ENCODE measurements at places on chromosomes 7 and 10.
A peak's percentile ranks its signal among the peaks of the same experiment; 100 is the strongest.

DNA sequence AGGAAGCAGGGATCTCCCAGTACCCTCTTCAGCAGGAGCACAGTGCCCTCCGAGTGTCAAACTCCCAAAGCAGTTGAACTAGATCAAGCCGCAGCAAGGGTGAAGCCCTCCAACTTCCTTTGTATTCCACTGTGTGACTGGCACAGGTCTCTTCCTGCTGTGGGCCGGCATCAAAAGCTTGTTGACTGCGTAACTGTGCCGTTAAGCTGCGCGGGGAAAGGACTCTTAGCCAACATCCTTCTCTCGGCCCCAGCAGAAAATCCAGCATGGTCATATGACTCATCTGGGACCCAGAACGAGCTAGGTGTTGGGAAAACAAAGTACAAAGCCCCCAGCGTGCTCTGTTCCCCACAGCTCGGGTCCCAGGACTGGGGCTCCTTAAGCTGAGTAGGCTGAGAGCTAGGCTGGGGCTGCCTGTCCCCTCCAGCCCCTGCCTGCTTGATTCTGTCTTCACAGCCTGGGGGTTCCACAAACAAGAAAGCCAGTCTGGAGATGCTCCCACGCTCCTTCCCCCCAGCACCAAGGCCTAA lies 52.2 kb downstream of the COL17A1 start:
- no peak for DNase-seq

DNA sequence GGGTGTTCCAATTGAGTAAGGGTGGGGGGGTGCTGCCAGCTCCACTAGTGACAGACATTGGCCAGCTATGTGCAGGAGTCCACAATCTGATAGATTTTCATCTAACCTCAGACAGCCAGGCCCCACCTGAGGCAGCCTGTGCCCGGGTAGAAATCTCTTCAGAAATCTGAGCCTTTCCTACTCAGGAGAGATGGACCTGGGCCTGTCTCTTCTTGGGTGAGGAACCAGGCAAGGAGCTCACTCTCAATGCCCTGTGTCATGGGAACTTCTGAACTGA lies 86.9 kb downstream of the UBE2H start:
- DNase-seq: no peak

- no peak for DNase-seq
These were observed 78.0 kb downstream of the WDR11 start for GRCh38 chr10:120929166-120929565.

DNA sequence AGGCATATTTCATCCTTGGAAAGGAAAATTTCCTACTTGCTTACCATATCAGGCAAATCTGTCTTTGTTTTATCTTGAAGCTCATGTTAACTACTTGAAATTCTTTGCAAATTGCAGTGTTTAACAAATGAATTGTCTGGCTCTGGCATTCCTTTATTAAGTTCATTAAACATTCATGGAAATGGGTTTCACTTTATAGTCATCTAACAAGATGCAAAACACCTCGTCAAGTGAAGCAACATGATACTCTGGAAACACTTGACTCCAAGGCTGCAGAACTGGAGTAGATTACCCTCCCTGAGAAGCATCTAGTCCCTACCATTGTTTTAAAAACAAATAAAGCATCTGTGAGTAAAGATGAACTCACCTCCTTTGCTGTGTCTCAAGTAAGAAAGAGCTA lies 1086.9 kb downstream of the NRG3 start:
- no peak for DNase-seq

- DNase-seq: no peak
These were observed 24.0 kb upstream of the GPNMB start for GRCh38 chr7:23222439-23223030.

DNA sequence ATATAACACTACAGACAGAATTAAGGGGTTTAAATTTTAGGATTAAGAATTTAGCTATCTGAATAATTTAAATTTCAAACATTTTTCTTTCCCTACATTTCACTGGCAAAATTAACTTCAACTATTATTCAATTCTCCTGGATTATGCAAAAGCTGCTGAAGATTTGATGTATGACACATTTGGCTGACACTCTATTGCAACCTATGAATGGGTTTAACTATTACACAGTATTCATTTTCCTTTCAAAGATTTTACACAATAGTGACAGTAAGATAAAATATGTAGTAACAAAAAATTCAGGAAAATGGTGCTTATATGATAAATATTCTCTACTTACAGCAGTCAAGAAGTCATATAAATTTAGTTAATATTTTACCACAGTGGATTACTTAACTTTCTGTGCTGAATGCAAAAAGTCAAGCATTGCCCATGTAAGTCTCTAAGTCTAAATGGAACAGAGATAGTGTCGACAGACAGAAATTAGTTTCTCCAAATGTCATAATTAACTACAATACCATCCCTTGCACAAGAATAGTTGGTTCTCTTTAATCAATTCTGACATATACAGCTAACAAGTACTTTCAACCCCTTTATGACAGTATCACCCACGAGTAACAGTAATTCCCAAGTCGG lies 194.1 kb upstream of the FRMD4A start:
- no peak for DNase-seq

DNA sequence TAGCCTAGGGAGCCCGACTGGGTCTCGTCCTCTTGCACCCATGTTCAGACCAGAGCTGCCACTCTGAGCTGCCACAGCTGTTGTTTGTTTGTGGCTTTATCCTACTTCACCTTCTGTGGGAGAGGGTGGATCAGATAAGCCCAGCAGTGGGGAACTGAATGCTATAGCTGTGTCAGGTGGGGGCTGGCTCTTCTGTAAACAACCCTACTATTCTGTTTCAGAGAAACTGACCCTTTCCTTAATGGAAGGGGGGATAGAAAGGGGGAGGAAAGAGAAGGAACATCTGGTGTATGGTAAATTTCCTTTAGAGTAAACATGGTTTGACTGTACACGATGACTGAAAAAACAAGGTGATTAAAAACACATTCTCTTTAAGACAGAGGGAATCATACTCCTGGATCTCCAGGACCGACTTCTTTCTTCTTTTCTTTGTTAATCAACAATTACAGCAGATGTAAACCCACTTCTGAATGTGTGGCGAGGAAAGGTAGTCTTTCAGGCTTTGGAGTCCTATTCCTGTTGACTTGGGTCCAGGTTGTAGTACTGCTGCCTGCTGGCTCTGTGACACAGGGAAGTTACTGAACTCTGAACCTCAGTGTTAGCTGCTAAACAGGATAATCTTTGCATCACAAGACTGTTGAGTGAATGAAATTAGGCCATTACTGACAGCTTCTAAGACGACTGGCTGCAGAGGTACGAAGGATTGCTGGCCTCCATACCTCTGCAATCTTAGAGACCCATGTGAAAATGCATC lies 6.0 kb downstream of the PRXL2A start:
- DNase-seq: no peak

- no peak for DNase-seq
These were observed 14.2 kb downstream of the MTURN start for GRCh38 chr7:30148951-30149459.

- no peak for DNase-seq
These were observed 376.9 kb downstream of the CALN1 start for GRCh38 chr7:72035266-72035665.

GRCh38 chr7:93720106-93720505 lies 145.6 kb upstream of the CALCR start:
- no peak for DNase-seq

DNA sequence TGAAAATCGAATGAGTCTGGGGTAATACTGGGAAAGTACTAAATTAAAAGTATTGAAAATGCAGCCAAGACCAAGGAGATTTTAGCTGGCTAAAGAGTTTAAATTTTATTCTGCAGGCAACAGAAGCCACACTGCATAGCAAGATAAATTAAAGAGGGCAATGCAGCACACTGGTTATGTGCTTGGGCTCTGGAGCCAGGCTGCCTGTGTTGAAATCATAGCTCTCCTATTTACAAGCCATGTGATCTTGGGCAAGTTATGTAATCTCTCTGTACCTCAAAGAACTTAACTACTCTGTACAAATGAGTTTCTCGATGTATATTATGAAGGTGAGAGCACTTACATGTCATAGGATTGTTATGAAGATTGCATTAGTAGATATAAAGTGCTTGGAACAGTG lies 9.9 kb downstream of the SLC25A13 start:
- DNase-seq: peak; percentile 44

DNA sequence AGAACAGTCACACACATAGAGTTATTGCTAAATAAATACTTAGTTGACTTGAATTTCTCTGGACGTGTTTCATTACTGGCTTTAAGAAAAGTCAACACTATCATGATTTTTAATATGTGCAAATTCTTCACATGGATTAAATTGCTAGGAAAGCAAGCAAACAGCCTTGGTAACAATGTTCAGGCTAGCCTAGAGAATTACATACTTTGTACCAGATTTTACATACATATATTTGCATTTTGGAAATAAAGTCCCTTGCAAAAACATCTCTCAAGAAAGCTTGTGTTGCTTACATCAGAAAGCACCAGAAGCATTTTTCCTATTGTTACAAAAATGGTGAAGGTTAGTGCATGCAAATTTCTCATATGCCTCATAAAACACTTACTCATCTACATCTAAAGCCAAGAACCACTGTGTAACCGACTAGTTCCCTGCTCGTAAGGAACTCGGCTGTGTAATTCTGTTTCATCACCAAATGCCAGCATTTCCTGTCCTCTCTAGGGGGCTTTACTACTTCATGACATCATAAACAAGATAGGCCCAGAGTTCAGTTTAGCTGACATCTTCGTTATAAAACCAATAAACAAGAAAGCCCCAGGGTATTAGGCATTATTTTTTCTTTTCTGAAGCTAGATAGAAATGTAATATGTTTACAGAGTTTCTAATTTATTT lies 87.8 kb downstream of the CFAP58 start:
- peak; percentile 98 for DNase-seq

GRCh38 chr7:113402482-113402881 lies 284.1 kb upstream of the SMIM30 start:
- DNase-seq: no peak

DNA sequence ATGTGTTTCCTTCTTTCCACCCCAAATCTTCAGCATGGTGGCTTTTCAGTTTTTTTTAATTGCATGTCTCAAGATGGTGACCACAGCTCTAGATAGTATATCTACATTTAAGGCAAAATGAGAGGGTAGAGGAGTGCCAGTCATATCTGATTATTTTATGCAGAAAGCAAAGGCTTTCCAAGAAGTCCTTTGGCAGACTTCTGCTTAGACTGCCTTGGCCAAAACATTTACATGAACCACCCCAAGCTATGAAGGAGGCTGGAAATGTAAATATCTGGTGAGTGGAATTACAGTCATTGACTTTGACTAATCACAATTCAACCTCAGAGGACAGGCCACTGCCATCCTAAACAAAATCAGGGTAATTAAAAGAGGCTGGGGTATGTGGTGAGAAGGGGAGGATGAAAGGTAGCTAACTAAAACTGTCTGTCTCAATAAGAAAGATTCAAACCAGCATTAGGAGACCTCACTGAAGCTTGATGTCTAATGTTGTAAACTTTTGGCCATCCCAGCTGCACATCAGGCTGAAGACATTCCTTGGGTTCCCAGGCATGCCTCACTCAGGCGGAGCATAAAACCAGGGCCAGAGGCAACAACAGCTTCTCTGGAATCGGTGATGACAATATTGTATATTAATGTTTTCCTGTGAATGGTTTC lies 53.4 kb downstream of the PPP1R3C start:
- no peak for DNase-seq

DNA sequence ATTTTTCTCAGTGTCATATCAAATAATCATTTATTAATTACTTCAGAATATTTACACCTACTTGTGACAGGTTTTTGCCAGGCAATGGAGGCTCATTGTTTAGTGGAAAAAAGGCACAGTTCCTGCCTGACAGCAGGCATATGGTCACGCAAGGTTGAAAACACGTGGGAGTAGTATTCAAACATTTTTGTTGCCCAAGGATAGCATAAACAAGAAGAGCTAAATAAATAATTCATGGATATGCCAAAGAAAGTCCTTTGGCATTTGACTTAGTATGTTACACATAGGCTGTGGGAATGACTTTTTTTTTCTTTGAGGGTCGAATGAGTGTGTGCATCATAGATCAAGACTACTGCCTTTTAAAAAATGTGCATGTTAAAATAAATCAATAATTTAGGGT lies 120.5 kb upstream of the SEMA3E start:
- no peak for DNase-seq

DNA sequence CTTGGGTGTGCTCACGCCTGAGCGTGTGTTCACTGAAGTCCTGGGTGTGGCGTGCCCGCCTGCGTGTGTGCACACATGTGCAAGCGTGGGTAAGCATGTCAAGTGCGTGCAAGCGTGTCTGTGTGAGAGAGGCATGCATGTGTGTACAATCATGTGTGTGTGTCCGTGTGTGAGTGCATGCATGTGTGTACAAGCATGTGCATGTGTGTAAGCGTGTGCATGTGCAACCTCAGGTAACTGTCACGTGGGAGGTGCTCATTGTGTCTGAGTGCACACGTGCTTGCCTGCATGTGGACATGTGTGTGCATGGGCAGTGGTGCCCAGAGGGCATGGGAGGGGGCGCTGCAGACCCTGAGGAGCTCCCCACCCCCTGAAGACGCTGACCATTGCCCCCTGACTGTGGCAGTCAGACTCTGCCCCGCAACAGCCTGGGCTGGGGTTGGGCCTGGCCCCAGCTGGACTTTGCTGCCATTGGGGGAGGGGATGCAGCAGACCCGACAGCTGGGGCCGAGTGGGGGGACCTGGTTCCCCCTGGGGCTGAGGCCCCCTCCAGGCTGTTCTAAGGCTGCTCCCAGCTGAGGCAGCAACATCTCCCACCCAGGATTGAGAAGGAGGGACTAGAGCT lies 88.1 kb downstream of the UNCX start:
- DNase-seq: no peak

GRCh38 chr10:129838794-129839193 lies 125.3 kb downstream of the EBF3 start:
- no peak for DNase-seq

- no peak for DNase-seq
These were observed 210.6 kb downstream of the TCF7L2 start for GRCh38 chr10:113160641-113161040.

GRCh38 chr7:17530244-17530643 lies 231.8 kb downstream of the AHR start:
- peak; percentile 81 for DNase-seq

DNA sequence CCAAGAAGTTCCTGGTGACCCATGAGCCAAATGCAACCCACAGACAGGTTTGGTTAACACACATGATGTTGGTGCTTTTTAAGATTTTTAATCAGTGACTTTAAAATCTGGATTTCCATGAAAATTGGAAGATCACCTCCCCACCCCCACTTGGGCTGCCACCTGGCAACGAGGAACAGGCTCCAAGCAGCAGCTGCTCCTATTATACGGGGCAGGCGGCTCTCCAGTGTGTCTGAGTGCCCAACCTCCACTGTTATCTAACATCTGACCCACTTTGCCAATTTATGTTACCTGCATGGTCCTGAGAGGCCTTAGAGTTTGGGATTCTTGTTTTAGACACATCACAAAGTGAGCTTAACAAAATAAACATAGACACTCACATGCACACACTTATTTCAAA lies 56.4 kb downstream of the SGMS1 start:
- DNase-seq: no peak

All from fibroblast of mammary gland (primary cell).